Smooth muscle cell of trachea (primary cell): ENCODE measurements at places on chromosomes 12 and 14. TPM values are rescaled to one million over a fixed set of nuclear protein-coding genes. Genes with fewer than 3 reads are reported as not detected.

TFCP2 gene
- 9.9 and 16.1 TPM in 2 replicates for total RNA-seq

HOXC12 gene
- total RNA-seq = not detected in 2 replicates

RECQL gene
- total RNA-seq = 68.1 and 130 TPM in 2 replicates

DYNLL1 gene
- total RNA-seq = 178 and 248 TPM in 2 replicates

SIX1 gene
- total RNA-seq = 14.5 and 15.9 TPM in 2 replicates

ADAMTS20 gene
- not detected in 2 replicates for total RNA-seq

ACSM4 gene
- total RNA-seq = not detected in 2 replicates
